ENCODE measurements at places on chromosomes 2 and 18. TPM values are rescaled to one million over a fixed set of nuclear protein-coding genes. Genes with fewer than 3 reads are reported as not detected.

Gene POU3F3
- not detected for total RNA-seq

Gene G6PC2
- not detected for total RNA-seq

Gene RIT2
- total RNA-seq = not detected

Gene GPR45
- not detected for total RNA-seq

Gene PAX8
- total RNA-seq = 0.17 TPM

DNA sequence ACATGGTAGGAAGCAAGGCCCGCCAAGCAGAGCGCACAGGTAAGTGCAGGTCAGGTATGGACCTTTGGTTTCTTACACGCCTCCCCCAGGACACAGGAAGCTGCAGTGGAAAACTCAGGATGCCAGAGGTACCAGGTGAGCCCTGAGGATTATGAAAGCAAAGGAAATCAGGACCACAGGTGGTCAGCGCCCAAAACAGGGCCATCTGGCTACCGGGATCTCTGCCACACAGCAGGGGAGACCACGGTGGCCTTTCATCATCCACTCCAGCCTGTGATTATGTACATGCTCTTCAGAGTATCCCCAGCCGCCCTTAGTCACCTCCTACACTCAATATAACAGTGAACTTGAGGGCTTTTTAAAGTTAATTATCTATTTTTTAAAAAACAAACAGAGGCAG is 125.5 kb upstream of the EPC2 start:
- H3K4me1 ChIP-seq = no peaks in the 10 kb centered on the region
- no peaks in the 10 kb centered on the region for H3K36me3 ChIP-seq
- no peak overlapping the region for H3K4me3 ChIP-seq
- H3K27me3 ChIP-seq = no peaks in the 10 kb centered on the region
- H3K27ac ChIP-seq = no peak overlapping the region

DNA sequence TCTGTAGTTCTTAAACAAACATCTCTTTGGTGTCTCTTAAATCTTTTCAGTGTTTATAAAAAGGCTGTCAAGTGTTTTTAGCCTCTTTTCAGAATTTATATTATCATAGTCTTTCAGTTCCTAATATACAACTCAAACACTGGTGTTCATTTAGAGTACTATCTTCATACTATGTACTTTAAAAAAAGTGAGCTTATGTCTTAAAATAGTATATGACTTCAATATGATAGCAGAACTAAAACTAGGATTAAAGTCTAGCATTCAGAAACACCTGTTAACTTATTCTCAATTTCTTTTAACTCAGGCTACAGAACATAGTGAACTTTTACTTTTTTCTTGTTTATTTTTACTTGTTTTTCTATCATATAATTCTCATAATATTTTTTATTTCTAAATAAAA is 14.7 kb upstream of the IKZF2 start:
- H3K4me3 ChIP-seq = no peak overlapping the region
- no peaks in the 10 kb centered on the region for H3K36me3 ChIP-seq
- H3K4me1 ChIP-seq = peaks cover 1% of the 10 kb centered on the region
- H3K27me3 ChIP-seq = no peaks in the 10 kb centered on the region
- no peak overlapping the region for H3K27ac ChIP-seq
- no peak for DNase-seq

GRCh38 chr2:2703172-2703571 is 372.1 kb upstream of the MYT1L start:
- no peak overlapping the region for H3K27ac ChIP-seq
- H3K4me3 ChIP-seq = no peak overlapping the region
- no peaks in the 10 kb centered on the region for H3K4me1 ChIP-seq
- no peaks in the 10 kb centered on the region for H3K36me3 ChIP-seq
- no peak for DNase-seq

DNA sequence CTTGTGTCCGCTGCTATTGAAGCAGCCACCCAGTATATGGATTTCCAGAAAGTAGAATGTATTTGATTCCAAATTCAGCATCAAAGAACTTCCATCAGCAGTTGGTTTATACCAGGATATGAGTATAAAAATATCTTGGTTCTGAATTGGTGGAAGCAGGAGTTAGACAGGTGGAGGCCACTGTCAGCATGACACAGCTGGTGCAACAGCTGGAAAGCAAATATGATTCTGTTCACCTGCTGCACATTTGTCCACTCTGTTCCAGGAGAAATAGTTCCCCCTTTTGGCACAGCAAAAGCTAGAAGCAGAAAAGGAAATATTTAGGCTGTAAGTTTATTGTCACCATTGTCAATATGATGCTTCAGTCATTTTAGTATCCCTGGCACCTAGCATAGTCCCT is 41.2 kb downstream of the KIAA2012 start:
- no peaks in the 10 kb centered on the region for H3K27me3 ChIP-seq
- no peak for DNase-seq
- H3K4me1 ChIP-seq = peaks cover 3% of the 10 kb centered on the region
- H3K4me3 ChIP-seq = no peak overlapping the region
- no peak overlapping the region for H3K27ac ChIP-seq

DNA sequence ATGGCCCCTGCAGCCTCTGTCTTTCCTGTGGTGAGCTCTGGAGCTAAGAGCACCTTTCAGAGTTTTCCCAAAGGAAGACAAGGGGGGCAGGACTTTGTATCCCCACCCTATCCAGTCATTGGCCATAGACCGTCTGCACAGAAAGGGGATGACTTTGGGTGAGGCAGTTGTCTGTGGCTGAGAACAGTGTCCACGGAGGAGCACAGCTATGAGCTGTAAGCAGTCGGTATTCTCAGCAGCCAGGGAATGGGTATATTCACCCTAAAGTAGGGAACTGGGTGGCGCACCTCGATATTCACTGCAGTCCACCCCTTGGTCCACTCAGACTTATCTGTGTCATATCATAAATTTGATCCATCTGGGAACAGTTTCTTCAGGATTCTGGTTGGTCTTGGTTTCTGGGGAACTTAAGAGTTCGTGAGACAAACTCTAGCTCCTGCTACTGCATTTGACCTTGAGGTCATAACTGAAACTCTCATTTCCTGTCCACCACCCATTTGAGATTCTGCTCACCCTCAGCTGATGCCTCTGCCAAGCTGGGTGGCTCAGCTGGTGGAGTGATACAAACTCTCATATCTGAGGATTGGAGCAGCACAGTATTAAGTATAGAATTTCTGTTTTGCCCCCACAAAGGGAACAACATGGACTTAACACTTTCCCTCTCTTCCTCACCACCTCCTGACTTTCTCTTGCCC is 45.2 kb upstream of the SCG2 start:
- no peaks in the 10 kb centered on the region for H3K27me3 ChIP-seq
- no peaks in the 10 kb centered on the region for H3K4me1 ChIP-seq

DNA sequence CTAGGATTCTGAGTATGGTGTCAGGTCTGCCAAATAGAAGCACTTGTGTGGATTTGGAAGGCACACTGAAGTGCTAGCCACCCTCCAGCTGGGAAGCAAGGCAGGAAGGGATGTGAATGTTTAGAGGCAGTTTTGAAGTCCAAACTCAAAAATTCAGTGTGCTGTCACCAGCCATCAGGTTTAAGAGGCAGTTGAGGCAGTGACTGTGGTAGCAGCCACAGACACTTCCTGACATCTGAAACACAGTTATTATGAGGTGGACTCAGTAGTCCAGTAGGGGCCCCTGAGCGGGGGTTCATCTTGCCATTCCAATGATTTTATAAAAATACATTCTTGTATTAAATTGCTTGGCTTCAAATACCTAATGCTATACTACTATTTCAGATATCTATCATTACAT is 13.4 kb upstream of the DOCK10 start:
- no peaks in the 10 kb centered on the region for H3K27me3 ChIP-seq
- no peaks in the 10 kb centered on the region for H3K4me1 ChIP-seq
- no peak for DNase-seq
- H3K27ac ChIP-seq = no peak overlapping the region
